NK-92 treated with Interleukin-12 subunit alpha and Interleukin-12 subunit beta, amount 100 ng/mL, for 24 hours (cell line): ENCODE measurements at places on chromosomes 16 and 17.

GRCh38 chr16:63461248-63461841, 1425.1 kb upstream of the CDH8 start:
- no peak for DNase-seq

DNA sequence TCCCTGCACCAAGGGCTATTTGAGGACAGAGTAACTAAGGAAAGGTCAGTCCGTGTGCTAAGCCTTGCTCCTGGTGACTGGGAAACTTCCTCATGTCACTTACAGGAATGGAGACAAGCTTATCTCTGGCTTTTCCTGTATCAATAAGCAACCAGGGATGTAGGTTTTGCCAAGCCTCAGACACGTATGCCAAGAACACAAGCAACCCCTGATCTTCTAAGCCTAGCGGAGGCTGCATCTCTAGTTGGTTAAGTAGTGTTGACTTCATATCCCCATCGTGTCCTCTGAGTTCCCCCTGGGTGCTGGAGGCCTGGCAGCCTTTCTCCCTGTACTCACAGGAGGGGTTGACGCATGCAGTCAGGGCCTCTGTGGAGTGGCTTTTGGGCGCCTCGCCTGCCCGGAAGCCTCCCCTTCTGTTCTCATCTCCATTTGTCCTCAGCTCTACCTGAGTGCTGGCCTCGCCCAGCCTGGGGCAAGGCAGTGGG, 1.4 kb upstream of the C1QTNF1 start:
- DNase-seq = no peak

DNA sequence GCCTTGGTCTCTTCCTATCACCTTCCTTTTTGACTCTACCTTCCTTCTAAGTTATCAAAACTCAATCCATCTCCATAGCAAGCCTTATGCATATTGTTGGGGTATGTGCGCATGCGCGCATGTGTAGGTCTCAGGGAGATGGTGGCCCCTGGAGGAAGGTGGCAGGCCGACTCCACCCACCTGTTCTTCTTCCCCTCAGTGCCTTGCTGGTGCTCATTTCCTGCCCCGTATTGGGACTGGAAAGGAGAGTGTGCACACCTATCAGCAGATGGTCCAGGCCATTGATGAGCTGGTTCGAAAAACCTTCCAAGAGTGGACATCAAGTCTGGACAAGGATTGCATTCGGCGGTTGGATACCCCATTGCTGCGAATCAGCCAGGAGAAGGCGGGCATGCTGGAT, 25.2 kb downstream of the DNAH2 start:
- DNase-seq = no peak

DNA sequence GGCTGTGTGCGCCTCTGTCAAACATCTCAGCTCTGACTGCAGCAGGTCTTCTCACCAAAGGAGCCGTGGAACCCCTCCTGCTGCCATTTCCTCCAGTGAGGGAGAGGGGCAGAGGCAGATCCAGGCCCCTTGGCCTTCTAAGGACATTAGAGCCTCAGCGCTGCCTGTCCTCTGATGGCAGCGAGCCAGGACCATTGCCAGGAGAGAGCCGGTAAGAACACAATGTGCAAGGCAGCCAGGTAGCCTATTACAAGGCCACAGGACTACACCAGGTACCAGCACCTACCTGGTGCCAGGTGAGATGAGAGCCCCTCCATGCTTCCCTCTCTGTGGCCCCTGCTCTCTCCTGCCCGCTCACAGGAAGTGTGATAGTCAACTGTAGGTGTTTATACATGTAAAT, 11.0 kb downstream of the LRRC75A start:
- no peak for DNase-seq

DNA sequence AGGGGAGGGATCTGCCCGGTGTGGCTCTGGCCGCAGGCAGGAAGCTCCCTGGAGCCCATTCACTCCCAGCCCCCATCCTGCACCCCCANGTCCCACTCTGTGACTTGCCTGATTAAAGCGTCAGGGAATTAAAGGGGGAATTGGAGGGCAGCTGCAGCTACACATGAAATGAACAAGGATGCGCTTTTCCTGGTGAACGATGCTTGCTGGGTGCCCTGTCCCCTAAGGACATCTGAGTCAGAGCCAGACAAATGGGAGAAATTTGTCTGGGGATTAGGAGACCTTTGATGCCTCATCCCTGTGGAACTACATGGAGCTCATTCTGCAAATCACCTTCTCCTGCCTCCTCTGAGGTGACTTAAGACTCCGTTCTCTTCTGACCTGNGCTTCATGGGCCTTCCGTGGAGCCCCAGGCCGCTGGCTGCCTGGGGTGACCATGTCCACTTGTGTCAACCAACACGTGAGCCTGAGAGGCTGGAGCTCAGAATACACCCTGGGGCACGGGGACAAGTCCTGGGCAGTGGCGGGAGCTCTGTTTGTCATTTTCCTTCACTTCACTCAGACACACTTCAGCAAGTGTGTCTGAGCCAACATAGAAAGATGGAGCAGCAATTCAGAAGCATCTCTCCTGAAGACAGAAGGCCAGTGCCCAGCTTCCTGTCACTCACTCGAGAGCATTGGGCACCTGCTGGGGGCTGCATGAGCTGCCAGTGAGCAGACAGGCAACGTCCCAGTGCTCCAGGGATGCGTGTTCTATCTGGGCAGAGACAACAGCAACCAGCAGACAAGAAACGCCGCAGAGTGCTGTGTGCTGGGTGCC, 54.1 kb downstream of the METRNL start:
- no peak for DNase-seq

DNA sequence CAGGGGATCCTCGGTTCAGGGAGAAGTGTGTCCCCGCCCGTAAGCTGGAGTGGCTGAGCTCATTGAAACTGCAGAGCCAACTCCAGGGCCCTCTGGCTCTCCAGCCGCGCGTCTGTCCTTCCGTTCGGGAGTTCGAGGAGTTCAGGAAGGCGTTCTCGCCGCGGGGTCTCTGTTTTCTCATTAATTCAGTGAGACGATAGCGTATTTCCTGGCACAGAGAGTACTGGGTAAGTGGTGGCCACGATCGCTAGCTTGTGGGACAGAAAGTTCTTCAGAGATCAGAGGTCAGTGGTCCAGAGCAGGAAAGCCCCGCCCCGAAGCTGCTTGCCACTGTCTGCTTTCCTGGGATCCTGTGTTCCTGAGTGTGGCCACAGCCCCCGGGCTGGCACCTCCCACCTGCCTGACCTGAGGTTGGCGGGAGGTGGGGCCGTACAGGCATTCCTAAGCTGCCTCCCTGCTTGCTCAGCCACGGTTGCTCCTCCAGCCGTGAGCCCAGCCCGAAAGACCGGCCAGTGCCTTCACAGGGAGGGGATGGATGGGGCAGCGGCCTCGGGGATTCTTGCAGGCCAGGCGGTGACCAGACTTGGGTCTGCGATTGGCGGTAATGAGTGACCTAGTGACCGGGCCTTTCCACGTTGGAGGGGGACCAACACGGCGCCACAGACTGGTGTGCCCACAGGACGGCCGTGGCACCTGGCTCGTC, 8.9 kb downstream of the BAIAP2 start:
- no peak for DNase-seq

DNA sequence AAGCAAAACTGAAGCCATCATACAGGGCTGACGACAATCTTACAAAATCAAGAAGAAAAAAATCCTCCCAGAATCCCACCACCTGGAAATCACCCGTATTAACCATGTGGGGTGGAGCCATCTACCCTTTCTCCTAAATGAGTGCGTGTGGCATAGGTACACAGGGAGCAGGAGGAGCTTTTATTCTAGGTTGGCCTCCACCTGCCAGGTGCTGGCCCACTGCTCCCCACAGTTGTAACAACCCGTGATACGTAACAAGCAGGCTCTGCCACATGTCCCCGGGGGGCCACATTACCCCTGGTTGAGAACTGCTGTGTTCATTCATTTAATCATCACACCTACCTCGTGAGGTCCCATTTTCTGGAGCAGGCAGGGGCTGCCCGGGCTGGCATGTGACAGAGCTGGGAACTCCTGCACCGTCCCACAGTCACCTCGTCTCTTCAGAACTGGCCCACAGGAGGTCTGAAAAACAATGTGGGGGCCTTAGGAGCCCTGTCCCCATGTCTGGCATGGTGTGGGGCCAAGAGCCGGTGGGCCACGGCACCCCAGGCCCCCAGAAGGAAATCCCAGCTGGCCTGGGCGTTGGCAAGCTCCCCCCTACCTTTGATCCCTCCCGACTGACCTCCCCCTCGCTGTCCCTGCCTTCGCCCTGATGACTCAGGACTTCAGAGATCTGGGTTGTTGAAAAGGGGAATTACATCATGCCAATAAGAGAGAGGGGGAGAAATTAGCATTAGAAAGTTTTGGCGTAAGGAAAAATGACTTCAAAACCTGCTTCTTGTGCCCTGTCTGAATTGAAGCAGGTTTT, 12.9 kb downstream of the CMIP start:
- no peak for DNase-seq

GRCh38 chr17:40952661-40953060, 14.1 kb downstream of the KRT39 start:
- no peak for DNase-seq

- DNase-seq = no peak
Measured at GRCh38 chr17:68383443-68384321, 73.6 kb downstream of the WIPI1 start.

DNA sequence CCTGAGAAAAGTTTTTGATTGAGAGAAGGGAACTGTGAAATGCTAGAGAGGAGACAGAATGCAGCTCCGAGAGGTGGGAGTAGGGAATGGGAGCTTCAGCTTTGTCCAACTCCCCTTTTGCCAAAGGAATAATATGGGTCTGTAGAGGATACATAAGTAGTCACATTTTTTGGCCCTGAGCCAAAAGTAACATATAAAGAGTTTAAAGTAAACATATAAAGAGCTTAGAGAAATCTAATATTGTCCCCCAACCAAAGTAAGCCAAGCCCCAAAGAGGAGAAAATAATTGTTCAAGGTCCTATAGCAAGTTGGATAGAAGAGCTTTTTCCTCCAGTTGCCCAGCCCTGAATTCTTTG, 215.1 kb downstream of the TMEM114 start:
- no peak for DNase-seq

- DNase-seq = no peak
Measured at GRCh38 chr17:19716108-19717030, at the start of gene SLC47A2. TSS of gene SLC47A2 (minus strand) at chr17:19716584. CDS start at chr17:19716555, 29 bp downstream.

GRCh38 chr16:67441271-67441753, 10.4 kb downstream of the HSD11B2 start:
- no peak for DNase-seq

DNA sequence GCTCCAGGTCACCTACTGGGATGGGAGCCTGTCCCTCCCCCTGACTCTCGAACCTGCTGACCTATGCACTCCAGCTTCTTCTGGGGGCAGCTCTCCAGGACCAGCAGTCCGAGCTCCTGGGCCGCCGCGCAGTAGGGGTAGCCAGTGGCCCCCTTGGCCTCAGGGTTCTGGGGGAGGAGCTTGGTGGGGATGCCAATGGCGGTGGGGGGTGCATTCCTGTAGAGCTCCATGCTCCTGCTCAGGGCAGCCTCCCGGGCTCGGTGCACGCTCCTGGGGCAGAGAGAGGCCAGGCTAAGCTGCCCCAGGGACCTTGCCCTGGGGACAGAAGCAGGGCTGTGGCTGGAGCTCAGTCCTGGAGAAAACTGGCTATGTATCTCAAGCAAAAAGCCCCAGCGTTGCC, 7.7 kb upstream of the SPATA2L start:
- no peak for DNase-seq

- DNase-seq = no peak
Measured at GRCh38 chr16:87809150-87809902, 43.5 kb upstream of the KLHDC4 start.

DNA sequence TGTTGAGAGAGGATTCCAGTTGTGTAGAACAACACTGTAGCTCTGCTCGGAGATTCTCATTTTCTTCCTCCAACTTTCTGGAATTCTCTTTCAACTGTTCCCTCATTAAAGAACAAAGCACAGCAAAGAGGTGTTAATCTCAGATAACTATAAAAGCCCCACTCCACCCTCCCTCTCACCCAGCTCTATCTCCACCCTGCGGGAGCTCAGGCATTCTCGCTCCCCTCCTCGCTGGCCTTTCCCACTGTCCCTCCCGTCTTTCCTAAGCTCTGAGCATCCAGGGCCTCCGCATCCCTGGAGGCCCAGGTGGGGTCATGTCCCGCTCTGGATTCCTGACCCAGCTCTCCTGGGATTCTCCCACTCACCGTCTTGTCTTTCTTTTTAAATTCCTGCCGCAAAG, 35.1 kb downstream of the DHX38 start:
- DNase-seq = no peak

GRCh38 chr16:65745-66144, 6.7 kb downstream of the RHBDF1 start:
- peak; percentile 68 for DNase-seq

DNA sequence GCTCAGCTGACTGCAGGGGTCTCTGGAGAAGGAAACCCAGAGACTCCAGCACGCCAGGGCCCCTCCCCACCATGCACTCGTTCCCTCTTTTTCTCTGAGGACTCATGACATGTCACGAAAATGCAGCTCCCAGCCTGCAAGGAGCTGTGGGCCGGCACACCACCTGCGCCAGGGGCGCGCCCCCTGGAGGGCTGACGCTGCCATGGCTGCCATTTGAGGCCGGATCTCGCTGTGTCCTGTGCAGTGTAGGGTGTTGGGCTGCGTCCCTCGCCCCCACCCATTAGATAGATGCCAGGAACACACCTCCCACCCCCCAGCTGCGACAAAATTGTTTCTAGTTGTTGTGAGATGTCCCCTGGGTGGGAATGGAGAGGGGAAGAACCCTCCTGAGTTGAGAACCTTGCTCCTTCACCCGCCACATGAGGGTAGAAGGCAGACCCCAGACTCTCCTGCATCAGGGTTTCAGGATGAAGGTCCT, 8.2 kb downstream of the SYNGR2 start:
- DNase-seq = peak; percentile 15

DNA sequence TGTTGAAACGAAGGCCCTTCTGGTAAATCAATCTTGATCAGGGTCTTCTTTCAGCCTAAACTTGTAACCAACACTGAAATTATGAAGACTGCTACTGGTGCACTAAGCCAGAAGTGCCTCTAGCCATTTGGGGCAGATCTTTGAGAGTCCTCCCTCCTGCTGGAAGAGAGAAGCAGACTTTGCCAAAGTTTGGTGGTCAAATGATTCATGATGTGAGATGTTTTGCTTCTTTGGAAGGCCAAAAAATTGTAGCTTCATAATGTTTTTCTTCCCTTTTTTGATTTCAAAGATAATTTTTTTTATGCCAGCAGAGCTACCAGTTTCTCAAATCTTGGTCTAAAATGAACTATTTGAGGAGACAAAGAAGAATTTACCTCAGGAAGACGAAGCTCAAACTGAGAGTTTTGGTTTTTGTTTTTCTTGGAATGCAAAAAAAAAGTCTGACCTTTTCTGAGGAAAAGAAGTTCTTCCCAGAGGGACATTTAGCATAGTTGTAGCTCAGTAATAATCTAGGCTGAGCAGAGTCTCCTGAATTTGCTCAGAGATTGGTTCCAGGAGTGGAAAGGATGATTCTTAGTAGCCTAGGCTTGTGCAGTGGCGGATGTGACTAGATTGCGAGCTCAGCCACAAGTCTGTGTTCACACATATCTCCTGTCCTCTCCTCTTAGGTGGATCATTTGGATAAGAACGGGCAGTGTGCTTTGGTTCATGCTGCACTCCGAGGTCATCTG, 50.9 kb downstream of the CYB561 start:
- no peak for DNase-seq
